ENCODE measurements at places on chromosomes 3 and 15. TPM values are rescaled to one million over a fixed set of nuclear protein-coding genes. Genes with fewer than 3 reads are reported as not detected.

The CCDC39 gene
- total RNA-seq, result not detected

The MUSTN1 gene
- 440 TPM for total RNA-seq

The C3orf80 gene
- not detected for total RNA-seq

The PLA2G4F gene
- total RNA-seq, result 1.0 TPM

The ALS2CL gene
- total RNA-seq, result 3.8 TPM

The SNURF gene
- 7.3 TPM for total RNA-seq

The CLRN1 gene
- not detected for total RNA-seq

The PCLAF gene
- total RNA-seq, result not detected

The CPA3 gene
- total RNA-seq, result not detected

The DLL4 gene
- total RNA-seq, result 5.9 TPM

The TMEM62 gene
- total RNA-seq, result 16.7 TPM

All from gastrocnemius medialis (tissue), 4 donors.